ENCODE measurements at places on chromosomes 12 and 14. TPM values are rescaled to one million over a fixed set of nuclear protein-coding genes. Genes with fewer than 3 reads are reported as not detected.

Gene SLC17A8
- total RNA-seq, result 0.55 TPM

Gene ZDHHC22
- total RNA-seq, result 1.2 TPM

Gene ATF7IP
- total RNA-seq, result 49.2 TPM

Gene CLMN
- total RNA-seq, result 5.5 TPM

Gene NTS
- total RNA-seq, result 0.51 TPM

Gene HPD
- 2.1 TPM for total RNA-seq

Gene CCDC38
- 0.43 TPM for total RNA-seq

Gene CEBPE
- total RNA-seq, result 0.15 TPM

Gene RBMS2
- total RNA-seq, result 18.9 TPM

Gene FRMD6
- 37.8 TPM for total RNA-seq

Gene GLT1D1
- total RNA-seq, result 0.28 TPM

Gene OR4K1
- total RNA-seq, result not detected

Measured in adrenal gland (tissue), 19 donors.